ENCODE measurements at places on chromosomes 5 and 9. TPM values are rescaled to one million over a fixed set of nuclear protein-coding genes. Genes with fewer than 3 reads are reported as not detected.

Gene MARVELD2
- 0.23 TPM for polyA plus RNA-seq

Gene ZER1
- 33.4 TPM for polyA plus RNA-seq

DNA sequence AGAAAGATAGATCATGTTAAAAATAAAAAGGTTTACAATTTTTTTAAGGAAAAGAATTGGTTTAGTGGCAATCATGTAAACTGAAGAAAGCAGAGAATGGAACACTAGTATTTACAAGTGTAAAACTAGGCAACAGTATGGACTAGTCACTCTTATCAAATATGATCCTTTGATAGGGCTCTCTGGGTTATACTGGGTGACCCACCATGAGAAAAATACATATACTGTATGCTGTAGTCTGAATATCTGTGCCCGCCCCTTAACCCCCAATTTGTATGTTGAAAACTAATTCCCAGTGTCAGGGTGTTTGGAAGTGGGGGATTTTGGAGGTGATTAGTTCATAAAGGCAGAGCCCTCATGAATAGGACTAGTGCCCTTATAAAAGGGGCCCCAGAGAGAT lies 236.8 kb upstream of the TARS1 start:
- no peak for DNase-seq

GRCh38 chr9:21281275-21281674 lies 23.8 kb downstream of the IFNA5 start:
- no peak for DNase-seq

Gene FOXI1
- not detected for polyA plus RNA-seq

DNA sequence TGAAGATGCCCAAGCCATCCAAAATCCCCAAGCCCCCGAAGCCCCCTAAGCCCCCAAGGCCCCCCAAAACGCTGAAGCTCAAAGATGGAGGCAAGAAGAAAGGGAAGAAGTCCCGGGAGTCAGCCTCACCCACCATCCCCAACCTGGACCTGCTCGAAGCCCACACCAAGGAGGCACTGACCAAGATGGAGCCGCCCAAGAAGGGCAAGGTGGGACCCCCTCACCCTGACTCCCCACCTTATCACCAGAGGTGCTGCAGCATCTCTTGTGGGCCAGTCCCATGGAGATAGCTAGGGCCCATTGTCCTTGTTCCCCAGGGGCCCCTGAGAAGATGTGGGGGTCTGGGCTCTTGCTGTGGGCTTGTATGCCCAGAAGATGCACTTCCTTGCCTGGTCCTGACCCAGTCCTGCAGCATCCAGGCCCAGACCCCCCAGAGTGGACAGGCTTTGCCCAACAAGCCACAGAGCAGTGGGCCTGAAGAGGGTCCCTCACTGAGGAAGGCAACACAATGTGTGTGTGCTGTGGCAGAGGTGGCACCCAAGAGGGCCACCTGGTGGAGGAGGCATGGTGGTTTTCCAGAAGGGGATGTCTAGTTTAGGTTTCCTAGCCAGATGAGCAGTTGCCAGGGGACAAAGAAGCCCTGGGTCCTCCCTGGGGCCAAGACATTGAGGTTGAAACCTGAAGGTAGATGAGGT lies 84.1 kb downstream of the PHF2 start:
- no peak for DNase-seq

Gene DNAJB5
- 29.3 TPM for polyA plus RNA-seq
